ENCODE measurements at places on chromosomes 1 and 21.
A peak's percentile ranks its signal among the peaks of the same experiment; 100 is the strongest.

- DNase-seq: no peak
Observed at GRCh38 chr1:151990856-151991198, 2.8 kb downstream of the S100A10 start.

GRCh38 chr1:234094172-234094571, 189.7 kb downstream of the SLC35F3 start:
- no peak for DNase-seq

GRCh38 chr1:208184966-208185654, 59.1 kb downstream of the PLXNA2 start:
- DNase-seq: no peak

DNA sequence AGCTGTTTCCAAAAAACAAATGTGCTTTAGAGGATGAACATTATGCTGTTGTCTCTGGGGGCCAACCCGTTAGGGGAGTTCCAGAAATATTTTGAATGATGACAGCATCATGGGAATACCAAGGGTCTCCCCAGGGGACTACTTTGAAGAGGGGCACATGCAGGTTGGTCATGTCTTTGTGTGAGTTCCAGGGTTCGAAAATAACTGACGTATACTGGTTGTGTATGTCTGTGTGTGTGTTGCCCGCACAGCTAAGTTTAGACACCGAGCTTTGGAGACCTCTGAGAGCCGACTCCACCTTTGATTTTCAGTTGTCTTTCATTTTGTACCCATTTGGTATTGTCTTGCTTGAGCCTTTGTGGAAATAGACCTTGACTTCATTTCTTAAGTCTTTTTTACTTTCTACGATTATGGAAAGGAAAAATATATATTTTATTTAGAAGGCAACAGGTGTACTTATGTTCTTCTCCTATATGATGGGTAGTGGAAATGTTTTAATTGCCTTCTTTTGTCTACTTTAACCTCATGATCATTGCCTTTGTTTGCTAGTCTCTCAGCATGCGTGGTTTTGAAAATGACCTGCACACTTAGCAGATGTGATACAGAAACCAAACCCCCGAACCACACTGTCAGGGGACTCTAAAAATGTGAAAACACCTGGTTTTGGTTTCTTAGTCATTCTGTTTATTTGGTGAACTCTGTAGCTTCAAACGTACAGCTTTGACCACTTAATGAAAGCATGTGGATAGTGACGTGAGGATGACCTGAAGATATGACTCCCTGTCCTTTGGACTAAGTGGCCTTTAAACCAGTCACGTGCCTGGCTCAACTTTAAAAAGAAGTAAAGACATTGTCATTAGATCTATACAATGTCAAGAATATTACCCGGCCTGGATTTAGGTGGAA, 56.5 kb downstream of the GALNT2 start:
- DNase-seq: peak; percentile 41

GRCh38 chr1:90154711-90155110, 159.8 kb downstream of the ZNF326 start:
- no peak for DNase-seq

- no peak for DNase-seq
Observed at GRCh38 chr1:70331962-70332361, 22.6 kb downstream of the ANKRD13C start.

GRCh38 chr1:83130886-83131691, 867.8 kb downstream of the TTLL7 start:
- no peak for DNase-seq

DNA sequence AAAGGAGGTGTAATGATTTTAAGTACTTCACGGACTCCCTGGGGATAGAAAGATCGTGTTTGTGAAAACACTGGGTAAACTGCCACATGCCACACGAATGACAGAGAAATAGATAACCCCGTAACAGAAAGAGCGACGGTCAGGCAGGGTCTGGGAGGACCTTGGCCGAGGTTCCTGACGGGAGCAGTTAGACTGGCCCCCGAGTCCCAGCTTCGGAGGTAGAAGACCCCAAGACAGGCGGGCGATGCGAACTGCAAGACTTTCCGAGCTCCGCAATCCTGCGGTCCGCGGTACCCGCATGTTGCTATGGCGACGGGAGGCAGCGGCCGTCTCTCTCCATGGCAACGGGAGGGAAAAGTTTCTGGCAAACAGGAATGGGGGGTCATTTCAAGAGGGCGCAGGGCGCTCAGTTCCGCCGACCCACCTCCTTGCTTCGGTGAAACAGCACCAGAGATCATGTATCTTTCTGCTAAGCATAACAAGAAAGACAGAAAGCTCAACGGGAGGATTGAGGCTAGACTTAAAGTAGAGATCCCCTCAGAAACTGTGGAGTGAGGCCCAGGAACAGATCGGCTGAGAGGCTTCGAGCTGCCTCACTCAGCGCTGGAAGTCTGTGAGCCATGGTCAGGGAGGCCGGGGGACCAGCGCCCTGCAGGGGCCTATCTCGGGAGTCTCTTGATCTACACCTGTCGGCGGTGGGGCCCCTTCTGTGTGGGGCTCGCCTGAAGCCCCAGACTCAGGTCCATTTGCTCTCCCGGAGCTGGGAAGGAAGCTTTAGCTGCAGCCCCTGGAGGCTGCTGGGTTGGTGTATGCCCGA, 685 bp upstream of the SYT6 start:
- DNase-seq: no peak

DNA sequence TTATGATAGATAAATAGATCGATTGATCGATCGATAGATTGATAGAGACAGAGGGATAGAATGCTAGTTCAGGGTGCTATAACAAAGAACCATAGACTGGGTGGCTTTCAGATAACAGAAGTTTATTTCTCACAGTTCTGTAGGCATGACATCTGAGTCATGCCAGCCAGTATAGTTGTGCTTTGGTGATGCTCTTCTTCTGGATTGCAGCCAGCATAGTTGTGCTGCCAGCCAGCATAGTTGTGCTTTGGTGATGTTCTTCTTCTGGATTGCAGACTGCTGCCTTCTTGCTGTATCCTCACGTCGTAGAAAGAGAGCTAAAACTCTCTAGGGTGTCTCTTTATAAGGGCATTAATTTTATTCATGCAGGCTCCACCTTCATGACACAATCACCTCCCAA, 860.8 kb downstream of the BRINP3 start:
- DNase-seq: no peak

DNA sequence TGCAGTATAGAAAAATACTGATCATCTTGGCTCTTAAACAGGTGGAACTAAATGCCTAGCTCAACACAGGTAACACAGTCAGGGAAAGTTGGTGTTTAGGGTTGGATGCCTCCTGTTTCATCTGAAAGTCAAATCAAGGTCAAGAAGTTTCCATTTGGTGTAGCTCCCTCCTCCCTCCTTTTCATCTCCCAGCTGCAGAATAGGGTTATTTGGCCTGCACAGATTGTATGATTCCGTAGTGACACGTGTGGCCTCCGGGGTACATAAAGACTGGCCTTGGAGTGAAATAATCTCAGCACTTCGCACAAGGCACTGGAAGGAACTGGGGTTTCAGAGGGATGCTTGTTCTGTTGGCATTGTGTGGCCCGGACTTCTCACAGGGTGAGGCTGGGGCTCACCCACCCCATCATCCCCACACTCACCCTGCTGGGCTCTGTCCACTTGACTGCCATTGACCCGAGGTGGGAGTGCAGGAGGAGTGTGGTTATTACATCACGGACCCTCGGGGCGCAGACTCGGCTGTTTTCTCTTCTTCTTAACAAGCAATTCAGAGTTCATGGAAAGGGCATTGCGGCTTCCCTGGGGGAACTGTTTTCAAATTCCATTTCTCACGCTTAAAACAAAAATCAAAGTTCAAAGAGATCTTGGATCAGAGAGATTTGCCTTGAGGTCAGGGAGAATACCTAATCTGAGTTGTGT, 18.4 kb downstream of the IGSF5 start:
- DNase-seq: no peak

- DNase-seq: no peak
Observed at GRCh38 chr1:23801338-23801748, 789 bp upstream of the GALE start.

DNA sequence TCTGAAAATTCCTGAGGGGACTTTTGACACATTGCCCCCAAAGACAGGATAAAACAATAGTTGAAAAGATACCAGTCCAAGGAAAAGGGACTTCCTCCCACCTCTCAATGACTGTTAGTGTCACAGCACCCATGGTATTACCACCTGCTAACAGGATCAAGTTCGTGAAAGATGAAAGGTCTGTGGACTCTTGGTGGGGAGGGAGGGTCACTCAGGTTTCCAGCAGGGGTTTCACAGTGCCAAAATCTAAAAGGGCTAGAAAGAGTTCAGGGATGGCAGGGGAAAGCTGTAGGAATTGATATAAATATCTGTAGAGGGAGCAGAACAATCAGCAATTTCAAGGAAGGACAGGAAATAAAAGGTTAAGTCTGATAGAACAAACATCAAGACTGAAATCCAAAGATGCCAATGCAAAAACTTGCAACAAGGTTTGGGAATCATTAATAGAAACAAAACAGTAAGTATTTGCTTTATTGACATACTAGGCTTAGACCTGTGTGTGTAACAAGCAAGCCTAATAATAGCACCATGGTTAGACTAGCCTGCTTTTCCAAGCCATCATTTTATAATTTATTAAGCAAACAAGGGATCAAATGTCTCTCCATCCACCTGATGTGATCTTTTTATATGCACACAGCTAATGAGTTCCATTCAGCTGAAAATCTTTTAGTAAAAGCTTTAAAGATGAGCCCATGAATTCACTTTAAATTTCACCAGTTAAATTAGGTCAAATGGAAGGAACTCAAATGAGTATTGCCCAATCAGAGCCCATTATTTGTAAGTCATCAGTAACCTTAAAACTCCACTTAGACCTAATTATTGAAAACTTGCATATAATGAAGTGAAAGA, 3.7 kb downstream of the MCL1 start:
- no peak for DNase-seq

GRCh38 chr1:17890056-17890814, 135.1 kb downstream of the ACTL8 start:
- no peak for DNase-seq

GRCh38 chr1:81369833-81370232, 430.9 kb upstream of the ADGRL2 start:
- DNase-seq: no peak

DNA sequence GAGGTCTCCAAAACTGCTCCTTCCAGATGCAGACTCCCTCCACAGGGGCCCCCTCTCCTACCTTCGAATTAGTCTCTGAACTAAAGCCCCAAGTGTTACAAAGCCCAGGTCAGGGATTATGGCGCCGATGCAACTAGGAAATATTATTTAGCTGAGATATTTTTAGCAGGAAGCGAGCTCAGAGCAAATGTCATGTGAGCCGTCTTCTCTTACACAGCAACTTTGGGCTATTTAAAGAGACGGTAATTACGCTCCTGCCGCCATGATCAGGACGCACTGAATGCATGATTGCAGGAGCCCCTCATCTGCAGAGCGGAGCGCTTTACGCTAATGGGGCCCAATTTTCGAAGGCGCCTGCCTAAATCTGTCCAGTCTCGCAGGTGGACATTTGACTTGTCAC, 55.3 kb upstream of the TARDBP start:
- DNase-seq: no peak

GRCh38 chr1:112805155-112805853, 90.2 kb upstream of the PPM1J start:
- DNase-seq: no peak

- DNase-seq: no peak
Observed at GRCh38 chr1:206023695-206024094, at the start of gene CTSE. Gene CTSE (minus strand): TSS chr1:206023895. CDS start chr1:206023791, 104 bp downstream.

- DNase-seq: no peak
Observed at GRCh38 chr21:45539796-45540600, 2.2 kb downstream of the SLC19A1 start.

GRCh38 chr1:117112047-117112717, 9.4 kb downstream of the TRIM45 start:
- no peak for DNase-seq

DNA sequence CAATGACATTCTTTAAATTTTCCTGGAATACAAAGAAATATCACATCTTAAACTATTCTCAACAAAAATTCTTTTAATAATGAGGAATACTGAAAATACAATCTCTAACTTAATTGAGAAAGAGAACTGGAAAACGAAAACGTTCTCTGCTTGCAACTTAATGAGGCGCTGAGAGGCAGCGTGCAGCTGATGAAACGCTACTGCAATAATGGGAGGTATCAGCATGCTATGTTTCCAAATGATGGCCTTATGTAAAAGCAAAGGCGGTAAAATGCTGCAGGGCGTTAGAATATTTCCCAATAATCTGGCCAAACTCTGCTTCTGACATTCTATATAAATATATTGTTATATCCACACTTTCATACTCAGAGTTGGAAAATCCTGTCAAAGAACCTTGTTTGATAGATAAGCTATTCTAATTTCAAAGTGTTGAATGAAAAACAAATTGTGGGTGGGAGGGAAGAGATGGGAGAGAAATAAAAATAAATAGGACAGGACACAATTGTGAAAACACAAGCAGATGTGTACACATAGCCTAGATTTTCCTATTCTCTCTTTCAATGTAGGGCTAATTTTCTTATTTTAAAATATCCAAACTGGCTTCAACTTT, 70.9 kb downstream of the APP start:
- DNase-seq: no peak
